ENCODE measurements at places on chromosomes 5 and 9.

DNA sequence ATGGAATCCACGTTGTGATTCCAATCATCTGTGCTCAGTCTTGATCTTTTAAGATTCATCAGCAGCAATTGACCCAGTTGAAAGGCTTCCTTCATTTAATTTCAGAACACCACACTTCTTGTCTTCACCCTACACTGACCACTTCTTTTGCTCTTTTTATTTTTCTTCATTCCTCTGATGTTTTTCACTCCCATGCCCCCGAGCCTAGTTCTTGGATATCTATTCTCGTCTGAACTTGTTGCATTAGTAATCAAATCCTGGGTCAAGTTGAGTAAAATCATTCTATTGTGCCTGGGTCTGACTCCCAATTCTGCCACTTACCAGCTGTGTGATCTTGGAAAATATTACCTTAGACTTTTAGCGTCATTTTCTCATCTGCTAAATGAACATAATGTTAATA lies 356.5 kb downstream of the CDH12 start:
- DNase-seq: no peak

- DNase-seq: no peak
These were observed 151.1 kb downstream of the DOCK2 start for GRCh38 chr5:169788168-169788567.

GRCh38 chr9:71183251-71183650 lies 61.8 kb upstream of the TRPM3 start:
- no peak for DNase-seq

DNA sequence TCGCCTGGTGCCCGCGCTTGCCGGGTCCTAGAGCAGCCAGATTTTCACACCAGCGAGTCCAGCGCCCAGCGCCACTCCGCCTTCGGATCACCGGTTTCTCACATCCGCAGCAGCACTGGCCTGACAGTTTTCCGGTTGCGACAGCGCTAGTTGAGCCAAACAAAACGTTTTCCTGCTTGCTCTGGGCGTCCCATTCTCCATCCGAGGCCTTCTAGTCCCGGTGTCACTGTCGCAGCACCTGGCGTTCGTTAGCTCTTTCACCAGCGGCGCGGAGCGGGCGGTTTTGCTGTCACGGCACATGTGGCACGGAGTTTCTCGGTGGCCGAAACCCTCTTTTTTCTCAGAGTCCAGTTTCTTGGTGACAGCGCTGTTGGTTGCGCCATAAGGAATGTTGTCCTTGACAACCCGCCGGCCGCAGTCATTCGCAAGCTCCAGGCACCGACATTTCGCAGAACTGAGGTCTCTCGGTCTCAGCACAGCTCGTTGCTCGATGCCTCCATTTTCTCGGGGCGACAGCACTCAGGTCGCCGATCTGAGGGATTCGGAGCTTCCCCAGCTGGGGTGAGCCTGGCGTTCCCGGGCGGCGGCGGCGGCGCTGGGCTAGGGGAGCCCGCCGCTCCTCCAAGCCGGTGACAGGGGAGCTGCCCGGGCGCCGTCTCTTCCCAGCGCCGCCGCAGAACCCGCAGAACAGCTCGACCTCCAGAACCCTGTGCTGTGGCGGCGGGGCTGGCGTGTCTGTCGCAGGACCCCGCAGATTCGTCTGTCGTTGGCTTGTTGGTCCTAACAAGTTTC lies 47.8 kb downstream of the ANXA2R start:
- DNase-seq: no peak

DNA sequence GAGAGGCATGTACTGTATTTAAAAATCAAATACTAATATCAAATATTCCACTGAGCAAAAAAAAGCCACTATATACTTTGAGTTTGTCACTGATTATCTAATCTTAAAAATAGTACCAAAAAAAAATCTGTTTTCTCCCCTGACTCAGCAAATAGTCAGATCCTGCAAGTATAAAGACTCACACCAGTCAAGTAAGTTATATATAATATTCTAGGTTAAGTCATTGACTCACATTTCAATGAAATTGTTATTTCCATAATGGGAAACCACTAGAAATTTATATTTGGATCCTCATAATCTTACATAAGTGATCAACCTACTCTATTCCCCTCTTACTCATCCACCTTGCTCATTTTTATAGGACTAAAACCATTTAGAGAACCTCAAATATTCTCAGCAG lies 447.2 kb upstream of the MEF2C start:
- no peak for DNase-seq

GRCh38 chr5:107687937-107688336 lies 17.2 kb upstream of the EFNA5 start:
- DNase-seq: no peak

DNA sequence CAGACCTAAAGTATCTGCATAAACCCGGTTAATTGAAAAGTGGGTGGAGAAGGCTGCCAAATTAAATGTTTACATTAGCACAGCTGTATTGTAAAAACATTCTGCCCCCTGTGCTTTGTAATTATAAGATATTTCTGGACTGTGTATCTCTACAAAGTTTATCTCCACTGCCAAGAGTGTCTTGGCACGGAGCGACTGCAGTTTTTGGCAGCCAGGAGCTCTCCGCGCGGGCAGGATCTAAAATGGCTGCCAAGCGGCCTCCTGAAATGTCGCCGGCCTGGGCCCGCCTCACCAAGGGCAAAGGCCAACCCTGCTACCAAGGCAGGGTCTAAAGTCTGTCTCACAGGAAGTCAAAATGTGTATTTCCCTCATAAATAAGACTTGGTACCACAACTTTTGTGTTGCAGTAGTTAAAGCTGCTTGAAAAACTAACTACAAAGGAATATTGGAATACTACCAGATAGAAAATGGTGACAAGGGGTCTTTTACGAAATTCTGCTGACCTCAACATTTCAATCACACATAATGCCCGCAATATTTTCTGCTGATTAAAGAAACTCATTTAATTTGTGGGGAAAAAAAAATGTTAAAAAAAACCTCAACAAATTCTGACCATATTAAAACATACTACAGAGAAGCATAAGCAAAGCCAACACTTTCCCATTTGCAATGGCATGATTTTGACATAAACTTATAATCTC lies 110.4 kb downstream of the NFIB start:
- DNase-seq: peak; percentile 100

- no peak for DNase-seq
These were observed 9.6 kb upstream of the TOR4A start for GRCh38 chr9:137267933-137268355.

GRCh38 chr5:88883836-88884607 lies 1.0 kb upstream of the MEF2C start:
- DNase-seq: peak; percentile 51

- peak; percentile 80 for DNase-seq
These were observed 46.6 kb downstream of the ATG10 start for GRCh38 chr5:82018462-82018861.

DNA sequence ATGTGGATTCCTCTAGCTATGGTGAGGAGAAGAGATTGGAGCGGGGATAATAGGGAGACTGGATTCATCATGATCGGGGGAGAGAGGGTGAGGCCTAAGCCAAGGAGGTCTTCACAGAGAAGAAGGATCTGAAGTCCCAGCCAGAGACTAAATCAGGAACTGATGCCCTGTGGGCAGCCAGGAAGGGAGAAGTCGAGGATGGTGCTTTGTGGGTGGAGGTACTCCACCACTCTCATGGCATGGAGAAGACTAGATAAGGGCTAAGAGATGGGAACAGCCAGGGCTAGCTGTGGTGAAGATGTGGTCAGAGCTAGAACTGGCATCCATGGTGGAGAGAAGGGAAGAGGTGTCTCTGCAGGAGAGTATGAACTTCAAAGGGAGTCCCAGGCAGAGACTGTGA lies 3.0 kb upstream of the RGS14 start:
- DNase-seq: no peak

DNA sequence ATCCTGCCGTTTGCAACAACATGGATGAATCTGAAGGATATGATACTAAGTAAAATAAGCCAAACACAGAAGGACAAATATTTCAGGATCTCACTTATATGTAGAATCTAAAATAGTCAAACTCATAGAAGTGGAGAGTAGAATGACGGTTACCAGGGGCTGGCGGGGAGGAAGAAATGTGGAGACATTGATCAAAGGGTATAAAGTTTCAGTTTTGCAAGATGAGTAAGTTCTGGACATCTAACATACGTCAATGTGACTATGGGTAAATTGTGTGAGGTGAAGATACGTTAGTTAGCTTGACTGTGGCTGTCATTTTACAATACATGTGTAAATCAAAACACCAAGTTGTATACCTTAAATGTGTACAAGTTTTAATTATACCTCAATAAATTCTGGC lies 200.3 kb downstream of the SNX18 start:
- no peak for DNase-seq

DNA sequence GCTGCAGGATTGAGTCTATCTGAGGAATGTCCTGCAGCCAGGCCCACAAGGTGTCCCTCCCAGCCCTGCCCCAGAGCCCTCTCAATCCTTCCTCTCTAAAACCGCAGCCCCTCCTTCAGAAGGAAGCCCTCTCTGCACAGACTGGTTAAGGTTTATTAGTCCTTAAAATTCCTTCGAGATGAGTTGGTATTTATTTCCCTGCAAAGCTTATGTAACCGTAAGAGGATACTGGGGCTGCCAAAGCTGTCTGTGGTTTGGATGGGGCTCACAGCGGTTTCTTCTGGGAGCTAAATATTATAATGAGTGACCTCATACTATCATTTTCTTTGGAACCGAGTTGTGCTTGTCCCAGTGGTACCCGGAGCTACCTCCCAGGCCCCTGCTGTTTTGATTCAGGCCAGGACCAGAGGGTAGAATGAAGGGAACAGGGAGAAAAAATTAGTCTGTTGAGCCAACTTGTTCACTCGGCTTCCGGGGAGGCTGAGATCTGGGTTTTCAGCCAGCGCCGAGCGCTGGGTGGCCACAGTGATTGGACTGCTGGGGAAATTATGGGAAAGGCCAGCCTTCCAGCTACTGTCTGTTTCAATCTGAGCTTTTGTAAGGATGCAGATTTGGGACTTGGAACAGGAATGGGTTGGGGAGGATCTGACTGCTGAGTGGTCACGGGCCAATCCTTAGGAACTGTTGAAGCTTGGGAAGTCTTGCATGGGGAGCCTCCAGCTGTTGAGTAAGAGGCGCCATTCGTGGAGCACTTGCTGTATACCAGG lies 107.5 kb downstream of the NDFIP1 start:
- no peak for DNase-seq

GRCh38 chr9:90025816-90026215 lies 421.0 kb downstream of the GADD45G start:
- DNase-seq: no peak

DNA sequence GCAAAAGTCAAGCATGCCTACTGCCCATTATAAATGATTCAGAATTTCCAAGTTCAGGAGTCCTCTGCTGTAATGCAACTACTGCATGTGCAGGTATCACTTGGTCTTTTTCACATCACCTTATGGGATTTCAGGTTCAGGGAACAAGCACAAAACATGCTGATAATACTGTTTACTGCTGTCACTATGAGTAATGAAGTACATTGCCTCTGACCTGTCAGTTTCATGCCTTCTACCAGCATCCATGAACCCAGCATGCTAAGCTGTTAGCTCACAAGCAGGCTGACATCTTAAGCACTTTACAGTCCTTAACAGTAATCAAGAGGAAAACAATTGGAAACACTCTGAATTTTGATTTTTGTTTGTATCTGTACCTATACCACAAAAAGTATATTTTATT lies 743.8 kb downstream of the CDH12 start:
- DNase-seq: no peak

DNA sequence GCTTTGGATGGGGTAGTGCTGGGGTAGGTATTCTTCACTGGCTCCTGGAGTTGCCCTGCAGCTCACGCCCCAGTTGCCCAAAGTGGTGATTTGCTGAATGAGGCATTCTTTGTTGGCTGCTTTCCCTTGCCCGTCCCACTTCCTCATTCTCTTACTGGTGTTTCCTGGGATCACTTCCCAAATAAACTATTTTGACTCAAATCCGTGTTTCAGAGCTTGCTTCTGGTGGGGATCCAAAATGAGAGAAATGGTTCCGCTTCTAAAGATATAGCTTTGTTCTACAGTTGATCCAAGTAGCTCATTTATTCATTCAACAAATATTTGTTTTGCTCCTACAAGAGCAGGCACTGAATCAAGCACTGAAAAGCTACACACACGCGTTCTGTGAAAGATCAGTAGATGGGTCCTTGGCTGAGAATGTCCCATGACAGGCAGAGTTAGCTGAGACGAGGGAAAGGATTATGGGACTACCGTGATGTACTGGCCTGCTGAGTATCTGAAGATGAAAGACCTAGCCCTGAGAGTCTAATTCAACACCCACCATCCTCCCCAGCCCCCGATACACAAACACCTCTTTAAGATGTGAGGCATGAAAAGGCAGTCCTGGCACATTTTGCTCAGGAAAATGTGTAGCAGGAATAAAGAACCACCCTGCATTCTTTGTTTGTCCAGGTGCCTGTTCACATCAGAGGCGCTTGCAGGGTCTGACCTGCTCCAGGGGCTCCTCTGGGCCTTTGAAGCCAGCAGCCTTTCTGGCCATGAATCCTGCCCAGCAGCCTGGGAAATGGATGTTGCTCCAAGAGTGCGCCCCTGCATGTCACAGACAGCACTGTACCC lies 143.1 kb upstream of the RANBP3L start:
- DNase-seq: no peak

DNA sequence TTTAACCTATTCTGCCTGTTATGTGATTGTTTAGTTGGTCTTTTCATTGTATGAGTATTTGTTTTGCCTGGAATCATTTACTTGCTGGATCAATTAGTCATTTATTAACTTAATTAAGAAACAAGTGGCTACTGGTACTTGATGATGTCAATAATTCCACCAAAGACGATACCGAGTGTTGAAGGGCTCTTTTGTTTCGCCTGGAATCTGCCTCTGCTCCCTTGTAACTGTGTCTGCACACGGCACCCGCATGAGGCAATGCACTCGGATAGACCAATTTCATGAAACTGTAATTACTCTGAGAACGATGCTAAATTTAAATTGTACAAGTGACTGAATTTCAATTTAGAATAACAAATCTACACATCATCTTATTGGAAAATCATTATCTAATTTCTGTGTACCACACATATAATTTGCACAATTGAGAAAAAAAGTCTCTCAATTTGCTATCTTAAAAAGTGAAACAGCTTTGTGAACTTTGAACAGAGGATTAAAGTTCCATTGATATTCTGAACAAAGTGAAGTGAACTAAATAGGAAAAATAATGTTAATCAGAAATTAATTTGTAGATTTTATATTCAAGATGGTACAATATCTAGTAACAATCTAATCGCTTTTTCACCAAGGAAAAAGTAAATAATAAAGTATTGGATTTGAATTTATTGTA lies 143.2 kb downstream of the CTNND2 start:
- no peak for DNase-seq

DNA sequence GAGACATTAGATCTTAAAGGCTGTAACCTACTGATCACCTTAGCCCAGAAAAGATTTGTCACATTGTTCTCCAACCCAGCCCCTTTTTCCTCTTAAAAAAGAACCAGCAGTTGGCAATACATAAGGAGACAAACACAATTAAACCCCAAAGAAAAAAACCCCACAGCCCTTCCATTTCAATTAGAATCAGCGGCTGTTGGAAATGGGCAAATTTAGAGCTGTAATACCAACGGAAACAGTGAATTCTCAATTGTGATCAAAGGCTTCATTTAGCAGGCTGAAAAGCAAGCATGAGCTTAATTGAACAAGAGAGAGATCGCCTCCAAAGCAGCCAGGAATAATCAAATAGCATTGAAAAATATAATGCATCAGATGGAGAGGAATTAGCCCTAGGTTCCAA lies 153.6 kb downstream of the FAM114A2 start:
- no peak for DNase-seq

- DNase-seq: peak; percentile 92
These were observed 24.9 kb downstream of the PCDHGC5 start for GRCh38 chr5:141513627-141514329.

- no peak for DNase-seq
These were observed 89.6 kb downstream of the SPRY4 start for GRCh38 chr5:142235050-142235797.
